ENCODE measurements at places on chromosomes 1 and 21. TPM values are rescaled to one million over a fixed set of nuclear protein-coding genes. Genes with fewer than 3 reads are reported as not detected.

GRCh38 chr1:178912597-178912996 is 41.7 kb upstream of the ANGPTL1 start:
- DNase-seq = no peak

DNAJB4 gene
- total RNA-seq = 16.4 TPM

DNA sequence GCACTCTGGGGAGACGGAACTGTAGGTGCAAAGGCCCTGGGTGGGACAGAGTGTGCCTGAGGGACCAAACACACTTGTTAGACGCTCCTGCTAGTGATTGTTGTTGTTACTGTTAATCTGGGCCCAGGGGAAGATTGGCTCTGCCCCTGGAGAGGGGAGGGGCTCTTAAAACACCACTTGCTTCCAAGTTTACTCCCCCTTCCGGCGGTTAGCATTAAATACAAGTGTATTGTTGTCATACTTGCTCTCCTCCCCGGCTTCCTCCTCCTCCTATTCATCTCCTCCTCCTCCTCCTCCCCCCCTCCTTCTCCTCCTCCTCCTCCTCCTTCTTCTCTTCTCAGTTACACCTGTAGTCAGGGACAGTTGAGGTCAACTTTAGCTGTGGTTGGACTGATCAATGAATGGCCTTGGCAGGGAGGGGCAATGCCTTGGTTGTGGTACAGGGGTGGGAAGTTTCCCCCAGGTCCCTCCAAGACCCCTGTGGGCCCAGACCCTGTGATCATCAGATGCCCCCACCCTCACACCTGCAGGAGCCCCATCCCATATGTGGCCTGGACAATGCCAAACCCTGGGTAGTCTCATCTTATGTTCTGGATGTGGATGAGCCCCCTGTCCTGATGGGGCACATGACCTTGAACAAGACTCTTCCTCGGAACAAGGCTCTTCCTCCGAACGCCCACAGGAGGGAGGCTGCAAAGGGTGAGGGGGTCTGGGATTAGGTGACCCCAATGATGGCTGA is 217.3 kb downstream of the PTPRU start:
- DNase-seq = no peak

- no peak for DNase-seq
Observed at GRCh38 chr21:24223624-24224023, 1383.7 kb downstream of the MRPL39 start.

- DNase-seq = no peak
Observed at GRCh38 chr1:87224201-87224600, 104.5 kb upstream of the LMO4 start.

LCE2A gene
- not detected for total RNA-seq

DNA sequence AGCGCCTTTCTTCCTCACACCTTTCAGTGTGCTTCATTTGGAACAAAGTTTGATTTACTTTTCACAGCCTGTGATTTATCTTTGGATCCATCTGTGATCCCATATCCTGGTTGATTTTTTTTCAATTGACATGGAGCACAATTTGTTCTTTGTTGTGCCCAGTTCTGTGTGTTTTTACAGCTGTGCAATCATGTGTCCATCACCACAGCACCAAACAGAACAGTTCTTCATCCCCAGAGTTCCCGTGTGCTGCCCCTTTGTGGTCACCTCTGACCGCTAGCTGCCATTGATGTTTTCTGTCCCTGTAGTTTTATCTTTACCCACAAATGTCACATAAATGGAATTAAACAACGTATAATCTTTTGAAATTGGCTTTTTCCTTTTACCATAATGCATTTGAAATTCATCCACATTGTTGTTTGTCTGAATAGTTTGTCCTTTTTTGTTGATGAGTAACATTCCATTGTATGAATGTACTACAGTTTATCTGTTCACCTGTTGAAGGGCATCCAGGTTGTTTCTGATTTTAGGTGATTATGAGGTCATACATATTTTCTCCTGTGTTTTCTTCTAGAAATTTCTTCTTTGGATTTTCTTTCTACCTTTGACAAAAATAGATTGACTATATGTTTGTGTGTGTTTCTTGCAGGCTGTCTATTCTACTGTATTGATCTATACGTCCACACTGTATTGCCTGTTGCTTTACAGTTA is 17.4 kb downstream of the MIGA1 start:
- no peak for DNase-seq
